Spleen (tissue), 13 donors: ENCODE measurements at places on chromosomes 6 and 20. TPM values are rescaled to one million over a fixed set of nuclear protein-coding genes. Genes with fewer than 3 reads are reported as not detected.
A peak's percentile ranks its signal among the peaks of the same experiment; 100 is the strongest.

- DNase-seq, result no peak
Measured at GRCh38 chr6:112831022-112831421, 483.9 kb downstream of the RFPL4B start.

The ADTRP gene
- total RNA-seq, result 7.4 TPM

The PPDPF gene
- total RNA-seq, result 71.5 TPM

The CPXM1 gene
- total RNA-seq, result 0.51 TPM

The BPIFB2 gene
- total RNA-seq, result not detected

The NTSR1 gene
- 0.52 TPM for total RNA-seq

DNA sequence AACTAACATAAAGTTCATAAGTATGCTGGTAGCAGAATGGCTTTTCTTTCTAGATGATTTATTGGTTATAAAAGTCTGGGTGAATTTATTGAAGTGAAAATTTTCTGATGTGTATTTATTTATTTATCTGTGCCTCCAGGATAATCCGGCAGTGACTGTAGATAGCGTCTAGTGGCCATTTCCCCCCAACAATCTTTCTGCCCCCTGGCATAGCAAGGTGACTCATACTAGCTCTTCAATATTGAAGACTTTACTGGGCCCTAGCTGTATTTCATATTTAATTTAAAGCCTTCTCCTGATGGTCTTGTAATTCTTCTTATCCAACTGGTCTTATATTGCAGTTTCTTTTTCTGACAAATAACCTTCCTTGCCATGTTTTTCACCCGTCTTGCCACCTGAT, 154.1 kb upstream of the SGK1 start:
- DNase-seq, result no peak

DNA sequence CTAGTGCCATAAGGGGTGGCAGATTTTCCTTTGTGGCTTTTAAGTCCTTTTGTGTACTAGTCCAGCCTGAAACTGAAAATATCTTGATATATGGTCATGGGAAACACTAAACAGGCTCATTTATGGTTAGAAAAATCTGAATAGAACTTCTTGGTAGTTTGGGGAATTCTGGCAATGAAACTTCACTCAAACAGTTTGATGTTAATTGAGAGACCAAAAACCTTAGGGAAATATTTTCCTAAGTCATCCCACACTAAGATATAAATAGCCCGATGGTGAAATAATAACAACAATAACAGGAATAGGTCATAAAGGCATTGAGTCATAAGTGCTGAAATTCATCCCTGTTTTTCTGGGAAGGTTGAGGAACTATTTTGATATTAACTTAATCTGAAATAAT, 146.2 kb upstream of the SMLR1 start:
- no peak for DNase-seq

- peak; percentile 52 for DNase-seq
Measured at GRCh38 chr6:35078226-35078850, 62.8 kb downstream of the TCP11 start.

GRCh38 chr6:159875194-159875593, 15.6 kb upstream of the MAS1 start:
- no peak for DNase-seq

- no peak for DNase-seq
Measured at GRCh38 chr20:31861135-31861384, 9.3 kb downstream of the DUSP15 start.

DNA sequence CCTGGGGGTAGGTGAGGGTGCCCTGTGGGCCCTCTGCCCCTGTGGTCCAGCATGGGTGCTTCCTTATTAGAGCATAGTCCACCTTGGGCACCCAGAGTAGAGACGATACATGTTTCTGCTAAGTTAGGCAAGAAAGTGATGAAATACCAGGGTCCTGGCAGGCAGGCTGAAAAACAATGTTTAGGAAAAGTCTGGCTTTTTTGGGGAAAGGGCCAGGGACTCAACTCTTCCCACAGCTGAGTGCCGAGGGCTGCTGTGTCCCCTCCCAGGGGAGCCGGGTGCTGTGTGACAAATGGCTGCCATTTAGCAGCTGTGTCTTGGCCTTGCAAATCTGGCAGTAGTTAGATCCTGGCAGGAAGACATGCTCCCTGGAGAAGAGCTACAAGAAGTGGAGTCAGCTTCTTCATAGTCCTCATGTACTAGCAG, 61.5 kb downstream of the RREB1 start:
- DNase-seq, result no peak

GRCh38 chr6:30396833-30397479, 52.0 kb downstream of the RPP21 start:
- DNase-seq, result peak; percentile 96

The FAM83B gene
- not detected for total RNA-seq

- DNase-seq, result no peak
Measured at GRCh38 chr20:1281279-1282057, 15.4 kb downstream of the SNPH start.

DNA sequence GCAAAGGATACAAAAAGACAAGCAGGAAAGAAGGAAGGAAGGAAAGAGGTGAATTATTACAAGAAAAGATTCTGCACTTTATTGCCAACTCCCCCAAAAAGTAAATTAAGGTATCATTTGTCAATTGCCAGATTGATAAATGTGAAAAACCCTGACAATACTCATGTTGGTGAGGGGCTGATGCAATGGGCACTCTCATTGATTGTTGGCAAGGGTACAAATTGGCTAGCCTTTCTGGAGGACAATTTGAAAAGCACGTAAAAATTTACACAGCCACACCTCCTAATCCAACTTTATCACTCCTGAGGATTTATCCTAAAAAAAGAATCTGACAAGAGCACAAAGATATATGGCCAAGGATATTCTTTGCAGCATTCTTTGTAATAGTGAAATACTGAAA, 47.7 kb downstream of the SCML4 start:
- no peak for DNase-seq

DNA sequence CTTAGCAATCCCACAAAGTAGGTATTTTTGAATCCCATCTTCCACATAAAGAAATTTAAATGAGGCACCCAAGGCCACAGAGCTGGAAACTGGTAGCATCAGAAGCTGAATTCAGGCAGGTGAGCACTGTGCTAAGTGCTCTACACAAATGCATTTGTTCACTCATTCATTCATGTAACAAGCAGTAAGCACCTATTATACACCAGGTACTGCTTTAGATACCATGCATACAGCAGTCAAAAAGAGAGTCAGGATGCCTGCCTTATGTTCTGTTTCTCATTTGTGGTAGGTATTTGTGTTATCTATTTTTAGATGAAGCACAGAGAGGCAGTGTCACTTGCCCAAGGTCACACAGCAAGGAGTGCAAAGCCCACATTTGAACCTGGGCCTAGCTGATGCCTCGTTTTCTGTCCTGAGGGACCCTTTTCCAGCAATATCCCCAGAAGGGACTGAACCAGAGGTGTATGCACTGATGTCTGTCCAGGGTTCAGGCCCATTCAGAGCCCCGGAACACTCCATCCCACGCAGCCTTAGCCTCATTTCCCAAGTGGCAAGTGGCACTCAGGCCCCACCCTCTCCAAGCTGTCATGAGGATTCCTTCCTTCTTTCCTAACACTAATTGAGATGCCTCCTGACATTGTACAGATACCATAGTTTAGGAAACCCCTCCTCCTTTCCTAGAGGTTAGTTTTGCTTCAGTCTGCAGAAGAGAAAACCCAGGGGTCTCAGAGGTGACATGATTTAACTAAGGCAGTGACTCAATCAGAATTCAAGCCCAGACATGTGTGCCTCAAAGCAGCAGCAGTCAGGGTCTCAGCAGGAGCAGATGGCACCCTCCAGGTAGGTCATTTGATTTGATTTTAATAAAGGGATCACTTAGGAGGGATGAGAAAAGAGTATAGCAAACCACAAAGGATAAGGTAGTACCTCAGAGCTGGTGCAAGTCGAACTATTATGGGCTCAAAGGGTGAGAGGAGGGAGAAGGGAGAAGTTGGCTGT, 61.2 kb upstream of the SIRPA start:
- DNase-seq, result no peak

The CASS4 gene
- 14.6 TPM for total RNA-seq

DNA sequence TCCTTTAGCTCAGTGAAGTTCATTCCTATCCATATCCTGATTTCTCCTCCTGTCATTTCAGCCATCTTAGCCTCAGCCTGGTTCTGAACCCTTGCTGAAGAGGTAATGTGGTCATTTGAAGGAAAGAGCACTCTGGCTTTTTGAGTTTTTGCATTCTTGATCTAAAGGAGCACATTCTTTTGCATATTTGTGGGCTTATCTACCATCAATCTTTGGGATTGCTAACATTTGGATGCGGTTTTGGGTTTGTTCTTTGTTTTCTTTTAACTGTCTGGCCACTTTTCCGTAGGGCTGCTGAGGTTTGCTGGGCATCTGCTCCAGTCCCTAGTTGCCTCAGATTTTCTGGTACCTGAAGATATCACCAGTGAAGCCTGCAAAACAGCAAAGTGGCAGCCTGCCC, 238.3 kb downstream of the EPM2A start:
- DNase-seq, result no peak

DNA sequence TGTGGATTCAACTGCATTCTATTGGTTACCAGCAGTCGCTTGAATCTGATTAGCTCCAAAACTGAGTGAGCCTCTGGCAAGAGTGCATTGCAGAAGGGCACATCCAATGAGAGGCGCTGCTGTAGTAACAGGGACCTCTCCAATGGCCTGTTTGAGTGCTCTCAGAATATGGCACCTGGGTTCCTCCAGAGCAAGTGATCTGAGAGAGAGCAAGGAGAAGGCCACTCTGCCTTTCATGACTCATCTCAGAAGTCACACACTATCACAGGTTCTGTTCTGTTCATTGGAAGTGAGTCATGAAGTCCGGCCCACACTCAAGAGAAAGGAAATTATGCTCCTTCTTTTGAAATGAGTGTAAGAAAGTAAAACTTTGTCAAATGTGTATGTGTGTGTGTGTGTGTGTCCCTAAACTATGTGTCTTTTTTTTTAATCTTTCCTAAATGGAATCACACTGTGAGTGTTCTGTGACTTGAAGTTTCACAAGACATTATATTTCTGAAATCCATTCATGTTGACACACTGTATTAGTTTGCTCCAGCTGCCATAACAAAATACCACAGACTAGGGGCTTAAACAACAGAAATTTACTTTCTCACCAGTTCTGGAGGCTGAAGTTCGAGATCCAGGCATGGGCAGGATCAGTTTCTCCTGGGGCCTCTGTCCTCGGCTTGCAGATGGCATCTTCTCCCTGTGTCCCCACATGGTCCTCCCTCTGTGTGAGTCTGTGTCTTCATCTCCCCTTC, 138.3 kb upstream of the CDYL start:
- DNase-seq, result no peak

DNA sequence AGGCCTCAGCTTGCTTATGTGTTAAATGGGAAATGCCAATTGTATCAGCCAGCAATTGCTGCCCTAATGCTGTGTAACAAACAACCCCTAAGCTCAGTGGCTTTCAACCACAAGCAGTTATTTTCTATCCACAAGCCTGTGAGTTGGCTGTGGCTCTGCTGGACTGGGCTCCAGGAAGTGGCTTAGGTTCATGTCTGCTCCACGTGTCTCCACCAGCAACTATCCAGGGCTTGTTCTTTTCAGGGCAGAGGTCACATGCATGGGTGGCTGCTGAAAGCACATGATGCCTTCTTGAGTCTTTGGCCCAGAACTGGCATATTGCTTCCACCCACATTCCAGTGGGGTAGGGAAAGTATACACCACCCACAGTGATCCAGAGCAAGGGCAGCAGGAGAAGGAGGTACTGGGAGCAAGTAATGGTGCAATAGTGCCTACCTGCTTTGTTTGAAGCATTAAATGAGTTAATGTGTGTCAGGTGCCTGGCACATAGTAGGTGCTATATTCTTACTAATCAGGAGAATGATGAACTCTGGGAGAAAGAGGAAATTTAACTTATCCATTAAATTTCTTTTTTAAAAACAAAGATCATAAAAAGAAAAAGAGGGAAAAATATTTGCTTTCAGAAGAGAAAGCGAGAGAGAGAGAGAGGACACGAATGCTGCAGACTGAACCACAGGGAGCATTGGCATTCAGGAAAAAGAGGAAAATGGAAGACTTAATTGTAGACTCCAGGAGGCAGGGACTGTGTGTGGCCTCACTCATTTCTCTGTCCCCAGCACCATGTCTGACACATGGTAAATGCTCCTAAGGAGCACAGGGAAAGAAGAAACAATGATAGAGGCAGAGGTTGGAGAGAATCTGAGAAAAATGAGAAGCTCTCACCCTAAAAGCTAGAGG, 25.2 kb upstream of the RNF24 start:
- no peak for DNase-seq

- DNase-seq, result no peak
Measured at GRCh38 chr20:10643560-10643873, 30.3 kb downstream of the JAG1 start.

The ANGPT4 gene
- total RNA-seq, result not detected

The NKAPL gene
- 0.86 TPM for total RNA-seq

The TTK gene
- total RNA-seq, result 5.9 TPM

The ACTL10 gene
- total RNA-seq, result 2.0 TPM

DNA sequence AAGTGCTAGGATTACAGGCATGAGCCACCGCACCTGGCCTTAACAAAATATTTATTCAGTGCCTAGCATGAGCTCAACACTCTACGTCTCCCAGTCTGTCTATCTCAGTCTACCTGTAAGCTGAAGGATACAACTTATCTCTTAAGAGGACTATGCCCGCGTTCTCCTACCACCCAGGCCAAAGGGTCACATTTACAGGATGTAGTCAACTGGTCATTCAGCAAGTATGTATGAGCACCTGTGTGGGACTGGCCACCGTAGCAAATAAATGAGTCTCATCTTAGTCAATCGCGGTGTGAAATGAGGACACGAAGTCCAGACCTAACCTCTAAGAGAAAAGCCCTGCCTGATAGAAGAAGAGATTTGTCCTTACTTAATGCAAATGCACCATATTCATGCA, 49.9 kb downstream of the MUC22 start:
- DNase-seq, result no peak

The SCRT2 gene
- total RNA-seq, result not detected
